ENCODE measurements at places on chromosomes 5 and 9.

DNA sequence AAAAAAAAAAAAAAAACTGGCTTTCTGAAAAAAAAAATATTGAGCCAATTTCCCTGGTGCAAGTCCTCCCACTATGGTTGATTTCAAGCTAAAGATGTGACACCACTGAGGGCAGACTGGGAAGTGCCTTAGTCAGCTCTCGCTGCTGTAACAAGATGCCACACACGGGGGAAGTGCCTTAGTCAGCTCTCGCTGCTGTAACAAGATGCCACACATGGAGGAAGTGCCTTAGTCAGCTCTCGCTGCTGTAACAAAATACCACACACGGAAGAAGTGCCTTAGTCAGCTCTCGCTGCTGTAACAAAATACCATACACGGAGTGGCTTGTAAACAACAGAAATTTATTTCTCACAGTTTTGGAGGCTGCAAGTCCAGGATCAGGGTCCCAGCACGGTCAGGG is 23.4 kb downstream of the BTNL9 start:
- no peak for DNase-seq

DNA sequence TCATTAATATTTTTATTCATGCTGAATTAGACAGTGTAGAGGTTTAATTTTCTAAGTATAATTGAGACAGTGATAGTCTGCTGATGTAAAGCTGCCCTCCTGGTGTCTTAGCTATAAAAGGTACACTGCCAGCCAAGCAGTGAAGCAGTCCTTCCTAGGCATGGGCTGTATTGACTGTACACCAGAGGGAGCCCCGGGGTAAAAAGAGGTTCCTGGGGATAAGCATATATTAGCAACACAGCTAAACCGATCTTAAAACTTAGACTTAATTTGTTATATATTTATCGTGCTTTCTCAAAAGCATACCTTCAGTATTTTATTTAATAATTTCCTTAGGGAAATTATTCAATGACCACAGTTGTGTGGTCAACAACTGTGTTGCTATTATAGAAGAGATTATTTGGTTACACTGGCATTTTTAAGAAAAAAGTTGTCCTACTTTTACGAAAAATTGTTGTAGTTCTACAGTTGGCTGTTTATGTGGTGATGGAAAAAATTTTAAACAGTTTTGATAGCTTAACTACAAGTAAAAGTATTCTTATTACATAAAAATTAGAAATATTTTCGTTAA is 68.8 kb downstream of the ELL2 start:
- no peak for DNase-seq

- DNase-seq, result no peak
Measured at GRCh38 chr9:4742246-4742645, 1.2 kb upstream of the AK3 start.

GRCh38 chr5:172782169-172783039 is 11.4 kb upstream of the DUSP1 start:
- DNase-seq, result no peak

DNA sequence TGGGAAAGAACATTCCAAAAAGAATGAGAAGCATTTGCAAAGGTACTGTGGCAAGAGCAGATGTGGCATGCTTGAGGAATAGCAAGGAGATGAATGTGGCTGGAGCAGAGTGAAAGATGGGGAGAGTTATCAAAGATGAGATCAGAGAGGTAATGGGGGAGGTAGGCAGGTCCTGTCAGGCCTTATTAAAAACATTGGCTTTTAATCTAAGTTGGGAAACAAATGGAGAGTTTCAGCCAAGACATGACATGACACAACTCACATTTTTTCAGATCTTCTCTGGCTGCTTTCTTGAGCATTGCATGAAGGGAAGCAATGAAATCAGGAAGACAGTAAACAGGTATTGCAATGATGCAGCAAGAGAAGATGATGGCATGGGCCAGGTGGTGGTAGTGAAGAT is 120.3 kb downstream of the MUSK start:
- DNase-seq, result no peak

DNA sequence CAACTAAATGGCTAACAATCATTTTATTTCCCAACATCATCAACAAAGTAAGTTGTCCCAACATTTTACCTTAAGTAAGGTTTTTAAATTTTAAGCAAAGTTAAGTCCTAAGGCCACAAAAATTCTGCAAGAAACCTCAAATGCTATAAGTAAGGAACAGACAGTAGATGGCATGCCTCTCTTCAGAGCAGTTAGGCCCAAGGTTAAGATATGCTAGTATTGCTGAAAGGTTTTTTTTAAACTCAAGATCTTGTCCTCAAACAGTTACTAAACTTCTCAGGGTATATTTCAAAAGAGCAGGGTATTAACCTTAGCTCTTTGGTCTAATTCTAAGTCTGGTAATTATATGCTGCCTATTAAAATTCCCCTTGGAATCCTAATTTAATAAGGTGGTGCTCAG is 35.1 kb downstream of the PJA2 start:
- DNase-seq, result no peak
